ENCODE measurements at places on chromosomes 7 and 10.

DNA sequence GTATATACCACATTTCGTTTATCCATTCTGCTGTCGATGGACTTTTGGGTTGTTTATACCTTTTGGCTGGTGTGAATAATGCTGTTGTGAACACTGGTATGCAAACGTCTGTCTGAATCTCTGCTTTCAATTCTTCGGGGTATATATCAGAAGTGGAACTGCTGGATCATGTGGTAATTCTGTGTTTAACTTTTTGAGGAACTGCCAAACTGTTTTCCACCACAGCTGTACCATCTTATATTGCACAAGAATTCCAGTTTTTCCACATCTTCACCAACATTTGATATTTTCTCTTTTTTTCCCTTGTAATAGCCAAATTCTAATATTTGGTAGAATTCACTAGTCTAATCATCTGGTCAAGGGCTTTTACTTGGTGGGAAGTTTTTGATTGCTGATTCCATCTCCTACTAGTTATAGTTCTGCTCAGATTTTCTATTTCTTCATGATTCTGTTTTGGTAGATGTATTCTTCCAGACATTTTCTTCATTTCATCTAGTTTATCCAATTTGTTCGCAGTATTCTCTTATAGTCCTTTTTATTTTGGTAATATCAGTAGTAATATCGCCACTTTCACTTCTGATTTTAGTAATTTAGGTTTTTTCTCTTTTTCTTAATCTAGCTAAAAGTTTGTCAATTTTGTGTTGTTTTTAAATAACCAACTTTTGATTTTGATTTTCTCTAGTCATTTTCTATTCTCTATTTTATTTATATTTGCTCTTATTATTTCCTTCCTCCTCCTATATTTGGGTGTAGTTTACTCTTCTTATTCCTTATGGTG, 271.2 kb downstream of the ZEB1 start:
- DNase-seq, result no peak

GRCh38 chr10:117138838-117139580, 939 bp upstream of the VAX1 start:
- no peak for DNase-seq

DNA sequence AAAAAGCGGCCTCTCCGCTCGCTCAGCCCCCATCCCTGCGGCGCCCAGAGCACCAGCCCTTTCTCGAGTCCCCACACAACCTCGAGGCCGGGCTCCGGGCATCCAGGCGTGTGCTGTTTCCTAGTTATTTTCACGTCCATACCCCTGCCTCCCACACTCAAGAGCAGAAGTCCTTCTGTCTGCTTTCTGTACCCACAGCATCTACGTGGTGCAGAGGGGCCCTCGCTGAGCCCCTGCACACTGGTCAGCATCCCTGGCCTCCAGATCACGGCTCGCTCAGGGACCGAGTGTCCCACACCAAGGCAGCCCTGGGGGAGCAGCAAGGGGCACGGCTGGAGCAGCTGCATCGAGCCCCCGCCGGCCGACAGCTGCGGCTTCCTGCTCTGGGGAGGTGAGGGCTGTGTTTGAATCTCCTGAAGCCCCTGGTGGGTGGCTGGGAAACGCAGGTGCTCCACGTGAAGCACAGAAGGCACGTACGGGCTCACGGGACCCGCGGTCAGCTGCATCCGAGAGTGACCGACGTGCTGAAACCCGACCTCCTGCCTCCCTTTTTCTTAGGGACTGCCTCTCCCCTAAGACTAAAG, 333.1 kb downstream of the DNAJB6 start:
- no peak for DNase-seq

- DNase-seq, result no peak
These were observed 27.7 kb upstream of the TM9SF3 start for GRCh38 chr10:96614515-96614914.

GRCh38 chr7:150926066-150926465, 52.1 kb downstream of the KCNH2 start:
- no peak for DNase-seq

DNA sequence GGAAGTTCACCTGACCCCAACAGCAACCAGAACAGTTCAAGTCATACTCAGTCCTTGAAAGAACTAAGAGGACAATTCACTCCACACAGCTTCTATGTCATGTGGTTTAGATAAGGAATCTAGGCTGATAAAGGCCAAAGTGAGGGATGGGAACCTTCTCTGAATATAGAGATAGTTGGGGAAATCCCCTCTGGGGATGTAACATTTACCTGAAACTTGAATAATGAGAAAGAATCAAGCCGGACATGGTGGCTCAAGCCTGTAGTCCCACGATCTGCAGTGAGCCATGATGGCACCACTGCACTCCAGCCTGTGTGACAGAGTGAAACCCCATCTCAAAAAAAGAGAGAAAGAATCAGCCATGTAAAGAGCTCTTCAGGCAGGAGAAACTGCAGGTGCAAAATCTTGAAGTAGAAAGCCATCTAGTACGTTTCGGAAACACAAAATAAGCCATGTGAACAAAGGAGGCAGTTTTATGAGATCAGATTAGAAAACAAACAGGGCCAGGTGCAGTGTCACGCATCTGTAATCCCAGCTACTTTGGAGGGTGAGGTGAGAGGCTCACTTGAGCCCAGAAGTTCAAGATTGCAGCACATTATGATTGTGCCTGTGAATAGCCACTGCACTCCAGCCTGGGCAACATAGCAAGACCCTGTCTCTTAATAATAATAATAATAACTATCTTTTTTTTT, 4.5 kb upstream of the DNMBP start:
- DNase-seq, result no peak

GRCh38 chr7:34558022-34558421, 100.0 kb upstream of the NPSR1 start:
- no peak for DNase-seq

DNA sequence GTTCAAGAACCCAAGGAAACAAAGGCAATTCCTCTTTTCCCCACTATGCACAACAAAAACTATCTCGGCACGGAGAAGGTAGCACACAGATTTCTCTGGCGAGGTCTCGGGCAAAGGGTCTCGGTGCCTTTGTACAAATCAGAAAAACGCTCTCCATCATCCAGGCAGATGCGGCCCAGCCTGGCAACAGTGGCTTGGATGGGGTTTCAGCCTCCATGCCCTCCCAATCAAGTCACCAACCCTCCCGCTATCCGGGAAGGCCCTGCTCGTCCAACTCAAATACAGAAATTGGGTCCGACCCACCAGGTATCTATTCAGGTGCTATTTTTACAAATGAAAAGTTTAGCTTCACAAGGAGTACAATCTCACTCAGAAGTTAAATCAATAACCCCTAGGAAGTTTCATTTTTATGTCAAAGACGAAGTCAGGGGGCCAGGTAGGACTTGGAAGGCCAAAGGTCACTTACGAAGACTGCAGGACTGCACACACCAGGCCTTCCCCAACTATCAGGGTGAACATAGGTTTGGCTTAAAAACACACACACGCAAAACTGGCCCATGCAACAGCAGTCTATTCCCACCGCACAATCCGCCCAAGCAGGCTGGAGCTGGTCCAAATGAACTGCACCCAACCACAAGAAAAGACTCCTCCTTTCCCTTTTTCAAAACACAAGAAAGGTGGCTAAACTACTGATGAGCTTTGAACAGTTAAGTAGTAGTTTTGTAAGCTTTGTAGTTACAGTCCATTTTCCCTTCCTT, 43.0 kb downstream of the GNA12 start:
- no peak for DNase-seq

GRCh38 chr7:2757904-2758672, 70.1 kb downstream of the AMZ1 start:
- no peak for DNase-seq

- DNase-seq, result no peak
These were observed 578.8 kb upstream of the C7orf33 start for GRCh38 chr7:148011753-148012152.

- DNase-seq, result no peak
These were observed 642.1 kb downstream of the LRMDA start for GRCh38 chr10:76073524-76073923.

DNA sequence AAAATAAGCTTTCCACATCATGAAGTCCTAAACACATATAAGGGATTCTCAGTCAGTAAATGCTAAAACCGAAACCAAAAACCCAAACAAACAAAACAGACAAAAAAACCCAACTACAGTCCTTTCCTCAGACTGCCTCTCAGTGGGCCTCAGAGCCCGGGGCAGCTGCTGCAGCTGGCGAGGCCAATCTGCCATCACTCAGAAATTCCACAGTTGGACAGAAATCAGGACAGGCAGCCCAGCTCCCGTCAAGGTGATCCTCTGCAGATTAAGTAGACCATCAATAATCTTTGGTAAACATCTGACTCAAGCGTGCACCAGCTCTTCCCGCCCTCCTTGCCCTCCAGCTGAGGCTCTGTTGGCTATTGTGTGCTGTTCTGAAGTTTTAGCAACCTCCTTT, 142.2 kb downstream of the ATXN7L1 start:
- no peak for DNase-seq

GRCh38 chr7:2164646-2165045, 68.1 kb downstream of the MAD1L1 start:
- no peak for DNase-seq

- no peak for DNase-seq
These were observed 1.8 kb downstream of the BMI1 start for GRCh38 chr10:22322641-22323160.

GRCh38 chr10:45404087-45404769, 30.2 kb downstream of the ALOX5 start:
- no peak for DNase-seq

- DNase-seq, result no peak
These were observed 30.0 kb upstream of the VDAC2 start for GRCh38 chr10:75180592-75180991.

GRCh38 chr10:80900661-80901060, 363.0 kb downstream of the SH2D4B start:
- no peak for DNase-seq

- DNase-seq, result no peak
These were observed 286.3 kb upstream of the CDC14C start for GRCh38 chr7:48638041-48638440.

DNA sequence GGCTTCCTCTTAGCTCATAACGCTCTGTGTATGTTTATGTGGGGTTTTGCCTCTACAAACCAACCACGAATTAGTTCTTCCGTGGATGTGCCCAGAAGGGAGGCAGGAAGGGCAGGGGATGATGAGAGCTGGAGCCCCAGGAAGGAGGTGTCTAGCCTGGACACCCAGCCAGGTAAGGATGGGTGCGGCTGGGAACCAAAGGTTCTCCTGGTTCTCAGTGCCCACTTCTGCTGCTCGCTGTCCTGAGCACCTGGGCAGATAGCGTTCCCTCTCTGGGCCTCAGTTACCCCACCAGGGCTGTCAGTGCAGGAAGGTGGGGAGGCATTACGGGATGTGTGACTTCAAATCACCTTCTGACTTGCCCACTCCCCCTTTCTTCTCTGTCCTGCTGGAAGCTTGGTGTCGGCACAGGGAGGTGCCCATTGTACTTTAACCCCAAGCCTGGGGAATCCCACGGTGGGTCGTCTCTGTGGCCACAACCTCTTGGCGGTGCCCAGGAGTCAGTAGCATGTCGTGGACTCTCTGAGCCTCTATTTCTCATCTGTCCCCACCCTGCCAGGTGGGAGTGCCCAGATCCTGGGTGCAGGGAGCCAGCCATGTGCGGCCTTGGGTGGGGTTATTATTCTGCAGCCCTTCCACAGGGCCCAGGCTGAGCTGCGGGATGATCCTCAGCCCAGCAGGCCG, 18.7 kb upstream of the PCBD1 start:
- no peak for DNase-seq

DNA sequence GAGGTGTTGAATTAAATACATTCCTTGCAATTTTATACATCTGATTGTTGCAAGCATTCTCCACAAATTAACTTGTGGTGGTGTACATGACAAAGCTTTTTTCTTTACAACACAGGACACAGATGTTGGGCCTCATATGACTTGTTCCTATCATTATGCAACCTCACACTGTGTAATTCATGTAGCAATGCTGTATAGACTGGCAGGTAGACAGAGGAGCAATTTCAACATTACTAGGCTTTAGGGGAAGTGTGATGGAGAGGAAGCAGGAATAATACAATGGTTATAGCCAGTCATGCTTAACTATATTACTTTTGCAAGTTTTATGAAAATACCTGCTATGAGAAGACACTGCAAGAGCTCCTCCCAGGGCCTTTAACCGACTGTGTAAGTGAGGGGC, 832.1 kb downstream of the CNTNAP2 start:
- DNase-seq, result no peak

- no peak for DNase-seq
These were observed 92.5 kb upstream of the IKZF1 start for GRCh38 chr7:50212016-50212325.

DNA sequence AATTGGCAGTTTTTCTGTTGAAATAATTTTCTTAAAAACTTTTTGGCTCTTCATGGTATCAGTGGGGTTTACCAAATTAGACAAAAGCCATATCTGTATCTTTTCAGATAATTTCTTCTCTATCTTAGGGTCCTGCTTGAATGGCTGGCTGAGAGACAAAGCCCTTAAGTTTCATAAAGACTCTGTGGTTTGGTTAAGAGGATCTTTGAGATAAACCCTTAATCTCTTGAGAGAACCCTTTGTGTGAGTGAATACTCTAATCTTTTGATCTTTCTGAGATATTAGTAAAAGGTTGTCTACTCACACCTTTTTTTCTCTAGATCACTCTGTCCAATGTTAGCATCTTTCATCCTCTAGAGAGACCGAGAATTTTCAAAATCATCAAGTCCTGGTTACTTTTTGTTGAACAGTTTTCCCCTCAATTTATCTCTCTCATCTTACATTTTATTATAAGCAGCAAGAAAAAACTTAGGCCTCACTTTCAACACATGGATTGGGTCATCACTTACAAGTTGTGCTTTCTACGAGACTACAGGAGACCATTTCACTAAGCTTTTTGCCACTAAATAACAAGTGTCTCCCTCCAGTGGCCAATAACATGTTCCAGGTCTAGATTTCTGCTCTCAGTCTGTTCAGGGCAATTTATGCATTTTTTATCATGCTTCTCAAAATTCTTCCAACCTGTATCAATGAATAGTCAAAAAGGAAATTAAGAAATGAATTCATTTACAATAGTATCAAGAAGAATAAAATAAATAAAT, 28.4 kb downstream of the DNAJC9 start:
- DNase-seq, result no peak

DNA sequence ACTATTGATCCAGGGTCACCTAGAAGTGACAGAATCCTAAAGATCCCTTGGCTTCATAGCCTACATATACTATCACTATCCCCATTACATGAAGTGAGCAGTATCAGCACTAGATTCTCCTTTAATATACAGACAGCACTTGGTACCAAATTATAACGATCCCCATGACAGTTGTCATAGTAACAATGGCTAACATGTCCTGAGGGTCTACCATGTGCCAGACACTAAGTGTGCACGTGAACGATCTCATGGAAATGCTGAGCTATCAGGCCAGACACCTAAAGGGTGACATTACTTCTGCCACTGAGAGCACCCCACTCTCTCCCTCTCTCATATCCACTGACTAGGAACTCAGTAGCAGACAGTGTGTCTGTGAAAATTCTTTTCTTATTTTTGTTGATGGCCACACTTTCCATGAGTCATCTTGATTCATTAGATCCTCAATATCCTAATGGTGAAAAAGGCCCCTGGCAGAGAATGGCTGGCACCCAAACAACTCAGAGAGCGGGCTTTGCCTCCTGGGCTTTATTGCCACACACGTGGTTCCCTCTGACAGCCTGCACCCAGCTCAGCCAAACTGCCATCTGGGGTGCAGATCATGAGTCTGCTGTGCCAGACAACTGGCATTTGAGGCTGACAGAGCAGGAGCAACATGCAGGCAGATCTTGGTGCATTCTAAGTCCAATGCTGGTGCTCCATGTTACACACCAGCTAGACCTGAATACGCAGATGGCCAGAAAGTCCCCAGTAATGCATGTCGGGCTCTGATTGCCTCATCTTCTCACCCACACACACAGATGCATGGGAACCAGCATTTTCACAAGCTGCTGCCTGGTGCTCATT, 176.3 kb downstream of the DGKI start:
- no peak for DNase-seq

GRCh38 chr7:135459076-135459475, 50.8 kb downstream of the CNOT4 start:
- no peak for DNase-seq

Measured in cortex of kidney (tissue), 1 donor.